Fibroblast of pulmonary artery (primary cell): ENCODE measurements at places on chromosomes 16 and 17.

- DNase-seq: no peak
These were observed 2.1 kb upstream of the C17orf107 start for GRCh38 chr17:4897198-4897687.

GRCh38 chr16:24540602-24541210 is 1.3 kb downstream of the RBBP6 start:
- peak; percentile 12 for DNase-seq

GRCh38 chr16:71216714-71217113 is 13.8 kb downstream of the HYDIN start:
- DNase-seq: no peak

- no peak for DNase-seq
These were observed 7.5 kb downstream of the DNASE1L2 start for GRCh38 chr16:2243781-2244180.

- DNase-seq: no peak
These were observed 61.2 kb downstream of the MEAK7 start for GRCh38 chr16:84443166-84443802.

- DNase-seq: peak; percentile 43
These were observed 32.9 kb downstream of the SYNRG start for GRCh38 chr17:37576281-37576680.

DNA sequence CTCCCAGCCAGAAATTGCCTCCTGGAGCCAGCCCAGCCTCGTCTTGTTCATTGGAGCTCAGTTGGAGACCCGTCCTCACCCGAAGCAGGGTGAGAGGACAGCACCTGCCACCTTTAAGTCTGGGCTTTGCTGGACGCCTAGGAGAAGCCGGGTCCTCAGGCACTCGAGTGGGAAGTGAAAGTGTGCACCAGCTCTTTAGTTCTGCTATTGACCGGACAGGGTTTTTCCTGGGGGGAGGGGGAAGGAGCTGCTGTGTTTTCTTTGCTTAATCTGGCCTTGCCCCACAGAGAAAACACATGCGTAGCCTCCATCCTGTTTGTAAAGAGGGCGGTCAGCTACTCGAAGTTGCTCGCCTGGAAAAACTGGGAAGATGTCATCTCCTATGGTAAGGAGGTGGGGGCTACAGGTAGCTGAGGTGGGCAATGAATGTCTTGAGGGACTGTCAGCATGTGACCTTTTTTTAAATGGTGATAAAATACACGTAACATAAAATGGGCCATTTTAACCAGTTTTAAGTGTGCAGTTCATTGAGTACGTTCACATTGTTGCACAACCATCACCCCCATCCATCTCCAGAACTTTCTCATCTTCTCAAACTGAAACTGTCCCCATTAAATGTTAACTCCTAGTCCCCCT is 34.4 kb downstream of the CMIP start:
- no peak for DNase-seq

- DNase-seq: peak; percentile 39
These were observed 10.2 kb downstream of the CRYBA1 start for GRCh38 chr17:29256735-29257466.

GRCh38 chr16:9109255-9109654 is 17.8 kb downstream of the HAPSTR1 start:
- no peak for DNase-seq

GRCh38 chr17:75146592-75146991 is 7.7 kb downstream of the JPT1 start:
- DNase-seq: peak; percentile 33

DNA sequence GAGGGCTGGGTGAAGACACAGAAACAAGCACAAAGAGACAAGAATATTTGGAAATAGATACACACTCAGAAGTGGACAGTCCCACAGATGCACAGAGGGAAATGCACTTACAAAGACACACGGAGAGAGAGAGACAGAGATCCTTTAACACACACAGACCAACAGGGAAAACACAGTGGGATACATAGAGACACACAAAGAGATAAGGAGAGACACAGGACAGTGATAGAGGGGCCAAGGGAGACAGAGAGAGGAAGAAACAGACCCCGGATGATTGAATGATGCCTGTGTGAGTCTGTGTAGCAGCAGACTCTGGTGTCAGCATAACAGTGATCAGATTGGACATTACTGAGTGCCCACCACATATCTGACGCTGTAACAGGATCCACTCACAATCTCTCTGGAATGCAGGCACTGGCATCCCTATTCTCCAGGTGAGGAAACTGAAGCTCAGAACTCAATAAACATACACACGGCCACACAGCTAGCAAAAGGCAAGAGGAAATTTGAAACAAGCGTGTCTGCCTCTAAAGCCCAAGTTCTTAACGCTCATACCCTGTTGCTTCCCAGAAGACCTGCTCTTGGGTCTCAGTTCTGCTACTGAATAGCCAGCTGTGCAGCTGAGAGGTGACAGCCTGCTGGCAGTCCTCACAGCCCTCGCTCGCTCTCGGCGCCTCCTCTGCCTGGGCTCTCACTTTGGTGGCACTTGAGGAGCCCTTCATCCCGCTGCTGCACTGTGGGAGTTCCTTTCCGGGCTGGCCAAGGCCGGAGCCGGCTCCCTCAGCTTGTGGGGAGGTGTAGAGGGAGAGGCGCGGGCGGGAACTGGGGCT is 186.3 kb upstream of the NLRP1 start:
- no peak for DNase-seq

DNA sequence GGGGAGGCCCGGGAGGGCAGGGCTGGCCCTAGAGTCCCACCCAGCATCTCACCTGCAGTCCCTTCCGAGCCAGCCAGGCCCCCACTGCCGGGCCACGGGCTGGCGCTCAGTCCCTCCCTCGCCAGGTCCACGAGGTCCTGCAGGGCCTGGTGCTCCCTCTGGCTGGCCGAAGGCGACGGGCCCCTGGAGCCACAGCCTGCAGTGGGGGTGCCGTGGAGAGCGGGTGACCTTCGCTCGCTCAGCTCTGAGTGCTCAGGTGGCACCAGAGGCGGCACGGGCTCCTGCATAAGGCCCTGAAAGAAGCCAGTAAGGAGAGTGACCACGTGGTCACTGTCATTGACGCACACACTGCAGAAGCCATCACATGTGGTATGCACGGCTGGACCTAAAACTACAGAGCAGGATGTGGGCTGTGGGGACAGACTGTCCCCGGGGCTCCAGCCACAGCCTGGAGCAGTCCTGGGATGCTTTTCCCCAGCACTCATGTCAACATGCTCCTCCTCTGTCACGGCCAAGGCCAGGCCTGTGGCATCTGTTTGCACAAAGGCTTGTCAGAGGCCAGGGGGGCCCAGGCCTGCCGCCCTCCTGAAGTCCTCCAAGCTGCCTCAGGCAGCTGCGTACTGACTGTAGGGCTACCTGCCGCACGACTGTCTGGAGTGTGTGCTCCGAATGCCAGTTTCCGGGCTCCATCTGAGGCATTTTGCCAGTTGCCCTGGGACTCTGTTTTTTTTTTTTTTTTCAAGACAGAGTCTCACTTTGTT is 15.1 kb downstream of the SLX4 start:
- no peak for DNase-seq

DNA sequence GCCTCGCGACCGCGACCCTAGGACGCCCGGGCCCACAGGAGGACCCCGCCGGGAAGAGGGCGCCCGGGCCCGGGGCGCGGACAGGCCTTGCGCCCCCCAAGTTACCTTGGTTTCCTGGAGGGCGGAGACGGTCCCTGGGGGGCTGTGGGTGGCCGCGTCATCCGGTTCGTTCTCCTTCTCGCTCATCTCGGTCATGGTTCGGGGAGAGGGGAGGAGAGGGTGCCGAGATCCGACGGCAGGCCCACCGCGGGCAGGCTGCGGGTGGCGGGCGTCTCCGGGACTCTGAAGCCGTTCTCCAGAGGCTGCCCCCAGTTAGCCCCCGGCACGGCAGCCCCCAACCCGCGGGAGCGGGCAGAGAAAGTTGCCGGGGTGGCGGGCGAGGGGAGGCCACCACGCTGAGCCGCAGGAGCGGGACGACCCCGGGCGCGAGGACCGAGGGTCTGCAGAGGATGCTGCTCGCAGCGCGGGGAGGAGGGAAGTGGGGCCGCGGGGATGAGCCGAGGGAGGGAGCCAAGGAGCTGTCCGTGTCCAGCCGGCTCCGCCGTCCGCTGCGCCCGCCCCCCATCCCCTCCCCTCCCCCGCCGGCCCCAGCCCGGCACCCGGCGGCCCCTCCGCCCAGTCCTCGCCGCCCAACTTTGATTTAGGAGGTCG is at the start of gene STAC2:
STAC2 (minus strand) TSS at position 638 of the 651 bp plus-strand sequence; CDS start at position 195, 443 bp downstream.
- no peak for DNase-seq

DNA sequence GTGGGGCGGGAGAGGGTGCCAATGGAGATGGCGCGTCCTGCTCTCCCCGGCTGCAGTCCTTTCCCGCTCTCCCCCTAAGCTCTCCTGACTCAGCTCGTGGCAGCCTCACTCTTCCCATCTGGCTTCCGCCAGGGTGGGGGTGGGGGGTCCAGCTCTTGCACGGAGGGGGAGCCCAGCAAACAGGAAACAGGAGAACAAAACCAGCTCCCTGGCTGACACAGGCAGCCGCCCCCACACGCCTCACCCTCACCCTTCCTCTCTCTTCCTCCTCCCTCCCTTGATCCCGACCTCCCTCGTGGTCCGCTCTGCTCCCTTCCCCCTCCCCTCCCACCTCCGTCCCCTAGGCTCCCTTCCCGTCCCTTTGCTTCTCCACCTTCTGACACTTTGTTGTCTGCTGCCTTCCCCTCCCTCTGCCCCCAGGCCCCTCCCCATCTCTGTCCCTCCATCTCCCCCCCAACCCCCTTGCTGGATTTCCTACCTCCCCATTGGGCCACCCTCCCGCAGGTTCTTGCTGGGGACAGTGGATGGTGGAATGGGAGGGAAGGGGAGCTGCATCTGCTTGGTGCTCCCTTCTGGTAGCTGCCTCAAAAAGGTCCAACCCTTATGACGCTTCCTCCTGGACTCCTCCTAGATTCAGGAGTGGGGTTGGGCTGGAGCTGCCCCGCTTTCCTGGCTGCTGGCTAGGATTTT is 23.7 kb downstream of the ARHGAP23 start:
- peak; percentile 96 for DNase-seq

DNA sequence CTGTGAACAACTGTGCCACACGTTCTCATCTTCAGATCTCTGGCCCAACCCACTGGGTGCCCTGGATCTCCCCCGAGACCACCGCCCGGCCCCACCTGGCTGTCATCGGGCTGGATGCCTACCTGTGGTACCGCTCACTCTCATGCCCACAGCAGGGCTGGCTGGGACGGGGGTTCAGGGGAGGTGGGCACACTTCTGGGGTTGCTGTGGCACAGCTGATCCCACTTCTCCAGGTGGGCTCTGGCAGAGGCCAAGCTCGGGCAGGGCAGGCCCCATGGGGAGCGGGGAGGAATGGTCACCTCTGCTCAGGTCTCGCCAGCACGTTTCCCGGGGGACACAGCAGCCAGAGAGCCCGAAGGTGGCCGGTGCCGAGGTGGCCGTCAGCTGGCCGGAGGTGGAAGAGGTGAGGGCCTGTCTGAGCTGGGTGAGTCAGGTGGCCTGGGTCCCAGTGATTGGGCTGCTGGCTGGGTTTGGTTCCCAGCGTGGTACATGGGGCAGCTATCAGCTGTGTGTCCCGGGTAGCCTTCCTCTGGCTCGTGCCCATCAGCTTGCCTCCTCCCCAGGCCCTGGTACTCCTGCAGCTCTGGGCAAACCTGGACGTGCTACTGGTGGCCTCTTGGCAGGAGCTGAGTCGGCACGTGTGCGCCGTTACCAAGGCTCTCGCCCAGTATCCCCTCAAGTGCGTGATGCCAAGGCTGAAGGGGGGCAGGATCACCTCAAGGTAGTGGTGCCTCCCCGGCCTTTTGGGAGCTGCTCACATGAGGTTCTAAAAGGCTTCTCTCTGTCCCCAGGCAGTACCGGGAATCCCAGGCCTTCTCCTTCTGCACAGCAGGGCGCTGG is 2.3 kb upstream of the MRPS34 start:
- DNase-seq: no peak

DNA sequence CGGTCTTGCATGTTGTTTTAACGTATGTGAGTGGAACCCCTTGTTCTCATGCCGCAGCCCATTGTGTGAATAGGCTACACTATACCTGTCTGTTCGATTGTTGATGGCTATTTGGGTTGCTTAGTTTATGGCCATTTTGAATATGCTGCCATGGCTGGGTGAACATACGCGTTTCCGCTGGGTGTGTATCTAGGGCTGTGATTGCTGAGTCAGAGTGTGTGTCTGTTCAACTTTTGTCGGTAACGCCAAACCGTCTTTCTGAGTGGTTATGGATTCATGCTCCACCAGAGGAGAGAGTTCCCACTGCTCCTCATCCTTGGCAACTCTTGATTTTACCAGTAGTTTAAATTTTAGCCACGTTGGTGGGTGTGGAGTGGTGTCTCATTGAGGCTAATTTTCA is 77.0 kb downstream of the METRNL start:
- DNase-seq: no peak

- no peak for DNase-seq
These were observed 4.3 kb upstream of the ZNF750 start for GRCh38 chr17:82843904-82844680.

DNA sequence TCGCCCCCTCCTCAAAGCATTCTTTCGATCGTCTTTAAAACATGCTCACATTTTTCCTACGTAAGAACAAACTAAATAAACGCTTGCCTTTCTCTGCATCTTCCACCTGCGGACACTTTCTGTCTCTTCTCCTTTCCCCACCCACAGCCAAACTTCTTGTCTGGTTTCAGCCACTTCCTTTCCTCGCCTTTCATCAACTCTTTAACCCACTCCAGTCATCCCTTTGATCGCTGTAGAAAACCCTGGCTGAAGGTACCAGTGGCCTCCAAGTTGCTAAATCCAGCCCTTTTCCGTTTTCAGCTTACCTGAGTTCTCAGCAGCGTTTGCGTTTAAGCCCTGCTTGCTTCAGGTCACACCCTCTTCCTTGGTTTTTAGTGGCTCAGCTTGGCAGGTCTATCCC is 483 bp downstream of the RPA1 start:
- DNase-seq: no peak

GRCh38 chr16:23848958-23849357 is 13.2 kb downstream of the PRKCB start:
- no peak for DNase-seq
